ENCODE measurements at places on chromosomes 1 and 21.

DNA sequence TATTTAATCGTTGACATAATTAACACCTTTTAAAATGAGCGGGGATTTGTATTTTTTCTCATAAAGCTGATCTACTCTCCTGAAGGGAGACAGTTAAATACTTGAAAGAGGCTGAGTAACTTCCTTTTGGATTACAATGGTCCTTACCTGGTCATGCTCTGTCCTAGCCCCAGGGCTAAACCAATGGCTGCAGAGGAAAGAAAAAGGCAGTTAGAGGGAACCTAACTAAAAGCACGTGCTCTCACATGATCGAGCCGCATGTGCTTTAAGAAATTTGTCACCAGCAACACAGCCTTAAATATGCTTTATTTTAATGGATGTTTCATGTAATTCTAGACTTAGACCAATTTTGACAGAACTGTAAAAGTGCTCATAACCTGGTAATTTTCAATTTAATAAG, 132.7 kb downstream of the GPATCH2 start:
- DNase-seq: no peak

GRCh38 chr1:29668551-29669157, 432.3 kb downstream of the PTPRU start:
- no peak for DNase-seq

GRCh38 chr1:162835157-162835899, 25.6 kb downstream of the CCDC190 start:
- DNase-seq: no peak

DNA sequence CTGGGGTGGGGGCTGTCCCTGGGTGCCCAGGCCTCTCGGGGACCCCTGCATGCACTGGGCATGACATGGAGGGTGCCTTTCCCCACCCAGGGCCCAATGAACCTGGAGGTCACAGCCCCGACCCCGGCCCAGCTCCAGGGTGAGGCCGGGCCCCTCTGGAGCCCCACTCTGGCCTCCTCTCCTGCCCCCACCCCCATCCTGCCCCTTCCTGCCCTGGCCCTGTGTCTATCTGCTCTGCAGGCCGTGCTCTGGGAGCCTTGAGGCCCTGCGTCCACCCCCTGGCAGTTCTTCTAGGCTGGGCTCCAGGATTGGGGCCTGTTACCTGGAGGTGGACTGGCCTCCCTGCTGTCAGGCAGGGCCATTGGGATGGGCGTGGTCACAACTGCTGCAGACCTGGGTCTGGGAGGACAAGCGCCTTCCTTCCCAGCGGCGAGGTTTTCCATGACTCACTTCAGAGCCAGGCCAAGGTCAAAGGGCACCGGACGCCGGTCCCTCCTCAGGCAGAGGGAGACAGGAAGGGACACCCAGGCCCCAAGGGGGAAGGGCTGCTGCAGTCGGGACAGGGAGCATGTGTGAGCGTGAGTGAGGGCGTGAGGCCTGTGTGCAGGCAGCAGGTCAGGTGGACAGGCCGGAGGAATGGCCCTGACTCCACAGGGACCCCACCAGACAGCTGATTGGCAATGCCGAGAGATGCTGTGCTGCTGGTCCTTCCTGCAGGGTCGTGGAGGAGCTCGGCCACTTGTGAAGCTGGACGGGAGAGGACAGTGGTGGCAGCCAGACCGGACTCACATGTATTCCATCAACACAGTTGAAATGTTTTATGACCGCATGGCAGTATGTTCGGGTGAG, 31.1 kb upstream of the POFUT2 start:
- no peak for DNase-seq

DNA sequence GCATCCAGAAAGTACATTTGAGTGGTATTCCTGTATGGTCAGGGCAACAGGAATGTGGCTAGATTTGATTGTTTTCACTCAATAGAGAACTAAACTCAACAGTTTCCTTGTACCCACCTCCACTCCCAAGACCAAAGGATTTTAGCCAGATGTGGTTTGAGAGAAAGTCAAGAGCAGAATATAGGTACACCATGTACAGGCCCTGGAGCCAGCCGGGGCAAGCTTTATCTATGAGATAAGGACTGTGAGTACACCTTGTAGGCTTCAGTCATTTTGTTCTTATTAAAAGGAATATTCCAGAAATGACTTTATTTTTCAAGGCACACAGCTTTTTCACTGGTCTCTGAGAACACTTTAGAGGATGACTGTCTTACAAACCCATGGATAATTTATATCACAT, 192.4 kb upstream of the JUN start:
- no peak for DNase-seq

GRCh38 chr1:223266632-223267172, 97.3 kb downstream of the SUSD4 start:
- no peak for DNase-seq

DNA sequence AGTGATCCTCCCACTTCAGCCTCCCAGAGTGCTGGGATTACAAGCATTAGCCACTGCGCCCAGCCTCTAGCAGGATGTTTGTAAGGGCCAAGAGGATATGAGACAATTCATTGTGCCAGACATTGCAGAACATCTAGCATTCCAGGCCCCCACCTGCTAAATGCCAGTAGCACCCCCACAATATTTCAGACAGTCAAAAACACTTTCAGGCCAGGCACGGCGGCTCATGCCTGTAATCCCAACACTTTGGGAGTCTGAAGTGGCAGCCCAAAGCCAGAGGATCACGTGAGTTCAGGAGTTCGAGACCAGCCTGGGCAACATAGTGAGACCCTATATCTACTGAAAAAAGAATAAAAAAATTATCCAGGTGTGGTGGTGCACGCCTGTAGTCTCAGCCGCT, 12.9 kb downstream of the PPIE start:
- DNase-seq: no peak

GRCh38 chr21:42552407-42553336, 39.0 kb downstream of the SLC37A1 start:
- DNase-seq: no peak

DNA sequence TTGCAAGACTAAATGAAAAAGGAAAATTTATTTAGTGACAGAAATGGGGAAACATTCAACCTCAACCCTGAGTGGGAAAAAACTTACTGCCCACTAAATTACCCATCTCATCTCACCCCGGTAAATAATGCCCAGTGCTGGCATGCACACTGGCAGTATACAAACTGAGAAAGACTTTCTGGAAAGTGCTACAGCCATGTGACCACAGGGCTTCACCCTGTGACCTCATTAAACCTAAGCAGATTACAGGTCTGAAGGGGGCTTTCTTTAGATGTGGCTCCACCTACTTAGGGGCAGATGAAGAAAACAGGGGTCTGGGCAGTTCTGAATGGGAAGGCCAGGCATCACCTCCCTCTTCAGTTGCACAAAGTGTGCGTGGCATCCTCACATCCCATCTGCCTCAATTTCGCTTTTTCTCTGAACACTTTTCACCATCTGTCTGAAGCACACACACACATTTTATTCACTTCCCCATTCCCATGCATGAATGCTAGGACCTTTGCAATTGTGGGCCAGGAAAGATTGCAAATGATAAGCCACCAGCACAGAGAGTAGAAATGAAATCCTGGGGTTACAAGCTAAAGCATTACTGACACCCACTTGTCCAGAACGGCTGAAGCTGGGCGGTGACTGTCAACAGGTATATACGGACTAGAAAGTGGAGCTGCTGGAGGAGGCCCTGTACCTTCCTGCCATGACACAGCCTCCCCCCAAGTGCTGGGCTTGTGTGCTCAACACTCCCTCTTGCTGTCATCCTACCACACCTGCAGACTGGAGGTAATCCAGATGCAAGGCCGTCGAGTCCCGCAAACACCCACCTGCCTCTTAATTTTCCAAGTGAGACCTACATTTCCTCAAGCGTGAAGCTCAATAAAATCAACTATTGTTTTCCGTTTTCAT, 2.7 kb downstream of the NADK start:
- DNase-seq: peak; percentile 62

- no peak for DNase-seq
Observed at GRCh38 chr1:151711951-151712350, 4.7 kb downstream of the CELF3 start.

GRCh38 chr1:232635778-232636356, 5.9 kb upstream of the SIPA1L2 start:
- no peak for DNase-seq

- no peak for DNase-seq
Observed at GRCh38 chr1:186985889-186986491, 157.2 kb downstream of the PLA2G4A start.

GRCh38 chr1:19424651-19425570, 60.4 kb downstream of the CAPZB start:
- no peak for DNase-seq

GRCh38 chr1:59682396-59683080, 132.2 kb upstream of the HOOK1 start:
- DNase-seq: peak; percentile 29

DNA sequence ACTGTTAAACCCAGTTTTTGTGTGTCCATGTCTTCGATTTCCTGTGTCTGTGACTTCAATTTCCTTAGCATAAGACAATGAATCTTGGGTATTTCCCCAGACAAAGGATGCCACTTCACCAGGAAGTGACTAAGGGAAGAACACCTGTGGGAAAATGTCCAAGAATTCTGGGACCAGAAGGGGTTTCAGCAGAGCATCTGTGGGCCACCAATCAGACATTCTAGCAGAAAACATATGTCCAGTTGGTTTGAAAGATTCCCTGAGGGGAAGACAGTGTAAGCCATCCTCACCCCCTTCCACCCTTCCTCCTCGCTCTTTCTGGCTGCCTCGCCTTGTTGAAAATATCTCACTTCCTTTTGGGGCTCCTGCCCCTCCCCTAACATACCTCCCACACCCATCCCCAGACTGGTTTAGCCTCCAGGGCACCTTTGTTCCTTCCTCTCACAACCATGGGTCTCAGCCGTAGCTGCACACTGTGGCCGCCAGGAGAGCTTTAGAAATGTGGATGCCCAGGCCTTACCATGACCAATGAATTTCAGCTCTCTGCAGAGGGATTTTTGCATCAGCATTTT, 25.5 kb upstream of the IFNAR1 start:
- no peak for DNase-seq

GRCh38 chr1:53590104-53590503, 130.9 kb downstream of the DMRTB1 start:
- no peak for DNase-seq

DNA sequence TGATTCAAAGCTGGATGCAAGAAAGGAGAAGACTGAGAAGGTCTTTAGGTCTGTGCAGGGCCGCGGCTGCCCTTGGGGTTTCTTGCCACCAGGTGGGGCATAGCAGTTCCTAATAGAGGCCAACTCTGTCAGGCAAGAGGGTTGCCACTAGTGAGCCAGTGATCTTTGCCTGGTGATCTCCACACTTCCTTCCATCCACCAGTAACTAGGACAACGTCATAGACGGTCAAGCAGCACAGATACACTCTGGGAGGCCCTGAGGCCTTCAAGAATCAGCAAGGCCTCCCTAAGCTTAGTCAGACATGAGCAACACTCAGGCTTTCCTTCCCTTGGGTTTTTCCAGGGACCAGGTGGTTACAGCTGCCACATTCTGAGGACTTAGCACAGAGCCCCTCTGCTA, 32.9 kb upstream of the ATP2B4 start:
- DNase-seq: peak; percentile 75

DNA sequence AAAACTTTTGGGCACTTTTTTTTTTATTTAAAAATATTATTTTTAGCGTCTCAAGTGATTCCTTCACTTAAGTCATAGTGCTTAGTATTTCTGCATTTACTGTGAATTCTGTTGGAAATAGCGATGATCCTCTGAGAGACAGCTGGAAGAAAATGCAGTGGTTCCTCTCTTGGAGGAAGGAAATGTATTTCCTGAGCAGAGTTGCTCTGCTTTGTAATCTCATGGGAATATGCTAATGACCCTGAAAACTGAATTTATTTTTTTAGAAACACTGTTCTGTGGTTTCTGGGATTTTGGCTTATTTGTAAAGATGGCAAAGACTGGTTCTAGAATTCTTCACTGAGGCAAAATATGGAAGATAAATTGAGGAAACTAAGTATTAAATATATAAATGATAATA, 88.9 kb downstream of the NTNG1 start:
- no peak for DNase-seq

DNA sequence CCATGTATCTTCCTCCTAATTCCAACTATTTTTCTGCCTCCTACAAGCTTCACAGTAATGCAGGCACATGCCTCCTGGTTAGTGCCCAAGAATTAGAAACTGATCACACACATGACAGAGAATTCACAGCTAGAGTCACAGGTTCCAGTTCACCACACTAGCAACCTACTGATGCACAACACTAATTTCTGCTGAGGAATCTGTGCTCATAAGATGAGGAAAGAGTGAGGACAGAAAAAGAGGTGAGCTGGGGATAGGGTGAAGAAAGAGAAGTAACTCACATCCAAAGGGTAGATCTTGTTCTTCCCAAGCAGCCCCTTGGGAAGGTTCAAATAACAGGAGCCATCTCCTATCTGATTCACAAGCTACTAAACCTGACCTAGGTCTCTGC, 61.3 kb downstream of the PUM1 start:
- no peak for DNase-seq

GRCh38 chr21:43957128-43957571, 55.0 kb upstream of the TRAPPC10 start:
- peak; percentile 59 for DNase-seq

- DNase-seq: peak; percentile 56
Observed at GRCh38 chr1:109466125-109466451, 258 bp upstream of the SYPL2 start.

- DNase-seq: no peak
Observed at GRCh38 chr1:57112148-57112547, 146.3 kb upstream of the C8B start.

- DNase-seq: no peak
Observed at GRCh38 chr1:29685387-29685786, 449.1 kb downstream of the PTPRU start.

DNA sequence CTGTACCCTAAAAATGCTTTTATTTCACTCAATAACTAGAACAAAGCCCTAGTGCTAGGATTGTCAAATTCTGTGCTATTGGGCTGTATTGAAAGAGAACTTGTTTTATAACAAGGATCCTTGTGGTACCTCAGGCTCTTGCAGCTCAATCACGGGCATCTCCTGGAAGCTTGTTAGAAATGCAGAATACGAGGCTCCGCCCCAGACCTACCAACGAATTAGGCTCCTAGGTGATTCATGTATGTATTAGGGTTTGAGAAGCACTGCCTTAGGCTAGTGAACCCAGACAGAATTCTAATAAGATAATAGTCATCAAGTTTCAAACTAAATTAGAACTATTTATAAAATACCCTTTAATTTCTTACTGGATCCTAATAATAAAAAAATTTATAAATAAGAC, 45.6 kb downstream of the ZZZ3 start:
- no peak for DNase-seq

DNA sequence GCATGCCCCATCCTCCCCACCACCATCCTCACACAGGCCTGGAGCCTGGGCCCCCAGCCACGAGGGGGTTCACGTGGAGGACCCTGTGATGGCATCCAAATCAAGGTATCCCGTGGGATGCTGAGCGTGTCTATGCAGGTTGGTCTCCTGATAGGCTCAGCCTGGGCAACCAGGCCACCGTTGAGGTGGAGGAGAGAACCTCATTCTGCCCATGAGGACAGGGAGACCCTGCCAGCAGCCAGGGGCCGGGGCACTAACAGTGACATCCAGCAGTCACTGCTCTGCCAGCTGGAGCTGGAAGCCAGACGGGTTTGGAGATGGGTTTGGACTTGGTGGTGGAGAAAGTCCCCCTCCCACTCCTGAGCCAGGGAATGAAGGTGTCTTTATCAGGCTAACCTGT, 582.8 kb downstream of the MATN1 start:
- DNase-seq: no peak

GRCh38 chr1:21518774-21519455, 9.7 kb downstream of the ALPL start:
- no peak for DNase-seq

GRCh38 chr1:21818656-21819055, 6.6 kb downstream of the LDLRAD2 start:
- DNase-seq: no peak

- no peak for DNase-seq
Observed at GRCh38 chr1:155245163-155245524, 10.1 kb downstream of the ENTREP3 start.

Data from kidney (tissue), 22 donors.